ENCODE measurements at places on chromosomes 2 and 18.

DNA sequence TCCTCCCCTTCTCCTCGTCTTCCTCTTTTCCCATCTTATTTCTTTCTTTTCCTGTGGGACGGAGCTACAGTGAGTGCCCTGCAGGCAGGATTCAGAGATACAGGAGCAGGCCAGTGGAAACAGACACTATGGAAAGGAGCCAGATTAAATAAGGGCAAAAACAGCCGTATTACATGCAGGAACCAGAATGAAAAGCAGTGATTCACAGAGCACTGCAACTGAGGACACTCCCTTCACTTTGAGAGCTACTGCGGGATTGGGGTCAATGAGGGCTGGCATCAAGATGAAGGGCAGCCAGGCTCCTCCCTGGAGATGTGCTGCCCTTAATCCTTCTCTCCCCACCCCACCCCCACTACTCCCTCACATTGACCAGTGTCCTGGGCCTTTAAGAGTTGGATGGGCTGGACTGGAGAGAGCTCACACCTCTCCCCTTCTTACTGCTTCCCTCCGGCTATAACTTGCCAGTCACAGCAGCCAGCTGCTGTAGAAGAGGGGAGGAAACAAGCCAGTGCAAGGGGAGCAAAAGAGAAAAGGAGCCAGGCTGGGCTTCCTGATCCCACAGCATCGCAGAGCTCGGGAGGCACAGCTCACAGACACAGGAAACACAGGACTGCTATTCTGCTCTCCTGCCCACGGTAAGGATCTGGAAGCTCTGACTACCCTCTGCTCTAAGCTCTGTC, at the start of gene PLCD4:
PLCD4 (plus strand) TSS at position 464 of the 680 bp plus-strand sequence. CDS start 7,841 bp downstream, outside the sequence.
- no peak for DNase-seq

DNA sequence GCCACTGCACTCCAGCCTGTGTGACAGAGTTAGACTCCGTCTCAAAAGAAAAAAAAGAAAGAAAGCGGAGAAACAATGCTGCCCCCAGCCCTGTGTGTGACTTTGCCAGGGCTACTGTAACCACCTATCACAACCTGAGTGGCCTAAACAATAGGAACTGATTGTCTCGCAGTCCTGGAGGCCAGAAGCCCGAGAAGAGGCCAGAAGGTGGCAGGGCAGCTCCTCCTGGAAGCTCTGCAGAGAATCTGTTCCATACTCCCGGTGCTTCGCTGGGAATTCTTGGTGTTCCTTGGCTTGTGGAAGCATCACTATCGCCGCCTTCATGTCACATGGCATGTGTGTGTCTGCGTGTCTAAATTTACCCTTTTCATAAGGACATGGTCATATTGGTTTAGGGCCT, 14.4 kb upstream of the RAB17 start:
- DNase-seq, result peak; percentile 49

DNA sequence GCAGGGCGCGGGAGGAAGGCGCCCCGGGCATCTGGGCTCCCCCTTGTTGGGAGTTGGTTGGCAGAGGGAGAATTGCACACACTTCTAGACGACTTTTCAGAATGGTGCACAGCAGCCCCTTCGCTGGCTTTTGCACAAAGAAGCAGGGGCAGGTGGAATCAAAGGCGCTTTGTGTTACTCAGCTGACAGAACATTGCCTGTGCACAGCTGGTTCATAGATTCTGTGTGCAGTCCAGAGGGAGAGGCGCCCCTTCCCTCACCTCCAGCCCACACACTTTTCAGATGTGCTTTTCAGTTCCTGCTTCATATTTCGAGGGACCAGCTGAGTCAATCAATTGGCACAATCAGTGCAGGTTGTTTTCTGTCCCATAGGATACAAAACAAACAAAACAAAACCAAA, 348.4 kb upstream of the RAB12 start:
- peak; percentile 56 for DNase-seq

DNA sequence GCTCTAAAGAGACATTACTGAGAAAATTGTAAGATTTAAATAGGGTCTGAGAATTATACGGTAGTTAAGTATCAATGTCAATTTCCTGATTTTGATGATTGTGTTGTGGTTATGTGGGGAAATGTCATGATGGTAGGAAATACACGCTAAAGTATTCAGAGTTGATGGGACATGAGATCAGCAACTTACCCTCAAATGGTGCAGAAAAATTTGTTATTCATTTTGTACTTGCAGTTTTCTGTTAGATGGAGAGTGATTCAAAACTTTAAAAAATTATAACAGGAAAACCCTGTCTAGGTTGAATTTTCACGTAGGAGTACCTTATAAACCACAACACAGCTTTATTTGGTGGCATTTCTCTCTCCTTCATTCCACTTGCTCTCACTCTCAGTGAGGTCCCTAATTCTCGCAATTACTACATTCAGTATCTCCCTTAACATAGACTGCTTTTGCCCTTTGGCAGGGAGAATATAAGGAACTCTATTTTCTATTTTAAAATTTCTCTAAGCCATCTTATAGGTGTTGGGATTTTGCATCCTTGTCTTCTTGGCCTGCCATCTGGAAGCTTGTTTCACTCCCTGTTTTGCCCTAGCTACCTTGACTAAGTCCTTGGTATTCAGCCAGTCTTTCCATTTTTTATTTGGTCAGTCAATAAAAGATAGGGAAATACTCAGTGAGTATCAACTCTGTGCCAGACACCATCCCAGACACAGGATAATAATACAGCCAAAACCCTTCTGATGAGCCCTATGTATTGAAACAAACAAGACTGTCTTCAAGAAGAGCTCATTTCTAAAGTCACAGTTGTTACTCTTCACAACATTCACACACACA, 550.6 kb upstream of the ACVR2A start:
- no peak for DNase-seq

DNA sequence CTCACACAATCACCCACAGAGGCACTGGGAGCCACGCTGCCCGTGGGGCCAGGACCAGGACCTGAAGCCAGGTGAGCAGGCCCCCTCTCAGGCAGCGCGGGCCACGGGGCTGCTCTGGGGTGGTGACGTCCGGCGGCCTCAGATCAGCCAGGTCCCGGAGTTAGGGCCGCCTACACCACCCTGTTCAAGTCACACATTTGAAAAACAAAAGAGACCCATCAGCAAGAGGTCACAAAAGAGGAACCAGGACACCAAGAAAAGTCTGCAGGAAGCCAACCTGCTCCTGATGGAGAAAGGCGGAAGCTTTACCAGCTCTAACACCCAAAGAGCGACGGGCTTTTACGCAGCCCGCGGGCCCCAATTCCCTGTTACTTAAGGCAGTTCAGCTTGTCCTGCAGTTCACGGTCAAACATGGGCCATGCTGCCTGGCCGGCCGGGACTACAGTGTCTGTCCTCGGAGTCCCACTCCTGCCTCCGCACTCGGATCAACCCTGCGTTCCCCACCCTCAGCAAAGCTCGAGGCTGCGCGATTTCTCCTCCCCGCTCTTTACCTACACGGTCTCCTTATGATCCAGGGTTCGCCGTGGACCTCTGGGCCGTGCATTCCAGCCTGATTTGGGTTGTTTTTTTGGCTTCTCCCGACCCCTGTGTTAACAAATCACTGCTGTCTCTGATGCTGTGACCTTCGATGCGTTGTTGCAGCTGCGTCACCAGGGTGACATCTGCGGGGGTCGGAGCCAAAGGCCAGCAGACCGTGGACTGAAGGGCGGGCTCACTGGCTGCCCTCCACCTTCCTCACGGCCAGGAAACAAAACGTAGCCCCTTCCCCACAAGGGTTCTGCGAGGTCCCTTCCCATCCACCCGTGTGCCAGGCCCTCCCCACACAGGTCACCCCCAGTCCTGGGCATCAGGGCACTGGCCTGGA, 31.0 kb downstream of the SNORC start:
- DNase-seq, result no peak

DNA sequence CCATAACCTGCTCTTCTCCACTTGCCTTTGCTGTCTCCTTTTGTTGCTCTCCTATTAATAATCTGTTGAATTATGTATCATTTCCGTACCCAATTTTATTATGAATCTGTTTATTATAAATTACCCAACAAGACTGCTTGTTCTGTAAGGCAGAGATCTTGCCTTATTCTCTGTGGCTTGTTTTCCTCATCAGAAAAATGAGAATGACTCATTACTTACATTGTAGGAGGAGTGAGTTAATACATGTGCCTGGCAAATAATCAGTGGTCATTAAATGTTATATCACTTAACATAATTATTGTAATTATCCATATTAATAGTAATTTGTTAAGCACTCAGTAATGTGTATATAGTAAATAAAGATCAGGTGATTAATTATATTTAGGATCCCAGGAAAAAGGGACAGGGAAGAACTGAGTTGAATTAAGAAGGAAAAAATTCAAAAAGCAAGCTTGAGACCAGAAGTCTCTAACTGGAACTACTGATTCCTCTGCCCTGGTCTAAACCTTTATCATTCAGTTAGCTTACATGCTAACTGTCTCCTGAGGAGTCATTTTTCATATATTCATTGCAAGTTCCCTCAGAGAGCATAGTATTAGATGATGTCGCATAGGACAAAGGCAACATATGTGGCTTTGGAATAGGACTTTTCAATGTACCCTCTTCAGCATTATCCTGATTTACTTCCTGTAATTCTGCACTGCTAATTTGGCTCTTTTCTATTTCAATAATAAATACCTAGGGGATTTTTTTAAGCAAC, 335.7 kb downstream of the GALNT13 start:
- DNase-seq, result peak; percentile 57

- no peak for DNase-seq
These were observed 64.8 kb upstream of the ALKAL2 start for GRCh38 chr2:352696-353095.

DNA sequence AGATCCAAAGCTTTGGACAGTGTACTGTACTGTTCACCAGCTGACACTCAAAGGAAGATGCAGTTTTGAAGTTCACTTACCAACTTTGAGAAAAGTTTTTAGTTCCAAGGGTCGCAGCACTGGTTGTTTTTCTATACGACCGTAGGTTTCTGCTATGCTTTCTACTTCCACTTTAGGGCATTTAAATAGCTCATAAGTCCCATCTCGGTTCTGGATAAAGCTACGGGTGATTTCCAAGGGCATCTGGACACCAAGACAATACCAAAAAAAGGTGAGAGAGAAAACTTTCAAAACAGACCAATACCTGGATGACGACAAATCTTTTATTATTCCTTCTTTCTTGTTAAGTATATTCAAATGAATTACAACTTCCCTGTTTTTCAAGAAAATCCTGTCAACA, 30.3 kb downstream of the C2orf42 start:
- DNase-seq, result no peak

- peak; percentile 18 for DNase-seq
These were observed 32.1 kb upstream of the DYNAP start for GRCh38 chr18:54558609-54559585.

- DNase-seq, result peak; percentile 14
These were observed 477.2 kb downstream of the TRIB2 start for GRCh38 chr2:13193900-13194299.

- DNase-seq, result no peak
These were observed 106.7 kb downstream of the ACKR3 start for GRCh38 chr2:236676136-236676873.

GRCh38 chr2:144678736-144679135, 158.8 kb upstream of the ZEB2 start:
- DNase-seq, result no peak

GRCh38 chr18:34857320-34857719, 147.2 kb downstream of the DTNA start:
- no peak for DNase-seq

DNA sequence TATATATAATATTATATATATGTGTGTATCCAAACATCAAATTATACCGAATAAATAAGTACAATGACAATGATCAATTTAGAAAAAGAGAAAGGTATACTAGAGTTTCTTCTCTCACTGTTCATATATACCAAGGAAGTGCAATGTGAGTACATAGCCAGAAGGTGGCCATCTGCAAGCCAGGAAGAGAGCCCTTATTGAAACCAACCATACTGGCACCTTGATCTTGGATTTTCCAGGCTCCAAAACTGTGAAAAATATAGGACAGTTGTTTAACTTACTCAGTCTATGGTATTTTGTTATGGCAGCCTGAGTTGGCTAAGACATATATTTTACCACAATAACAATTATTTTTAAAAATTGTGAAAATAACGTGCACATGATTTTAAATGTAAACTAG, 1490.2 kb upstream of the SLC39A10 start:
- peak; percentile 14 for DNase-seq

DNA sequence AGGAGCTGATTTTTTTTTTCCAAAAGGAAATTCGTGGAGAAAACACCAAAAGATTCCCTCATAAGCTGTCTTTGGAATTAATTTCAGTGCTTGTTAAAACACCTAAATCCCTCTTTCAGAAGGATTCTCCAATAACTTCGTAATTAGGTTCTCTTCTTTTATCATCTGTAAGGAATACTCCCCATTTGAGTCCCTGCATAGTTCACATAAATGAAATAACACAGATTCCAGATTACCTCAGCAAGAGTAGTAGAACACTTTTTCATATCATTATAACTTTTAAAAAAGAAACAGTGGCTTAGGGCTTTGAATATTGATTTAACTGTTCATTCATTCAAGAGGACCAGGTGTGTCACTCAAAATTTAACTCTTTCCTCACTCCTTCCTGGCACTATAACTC, 55.5 kb downstream of the ARHGAP28 start:
- DNase-seq, result no peak

- DNase-seq, result no peak
These were observed 33.2 kb upstream of the KCNJ13 start for GRCh38 chr2:232809349-232810124.

DNA sequence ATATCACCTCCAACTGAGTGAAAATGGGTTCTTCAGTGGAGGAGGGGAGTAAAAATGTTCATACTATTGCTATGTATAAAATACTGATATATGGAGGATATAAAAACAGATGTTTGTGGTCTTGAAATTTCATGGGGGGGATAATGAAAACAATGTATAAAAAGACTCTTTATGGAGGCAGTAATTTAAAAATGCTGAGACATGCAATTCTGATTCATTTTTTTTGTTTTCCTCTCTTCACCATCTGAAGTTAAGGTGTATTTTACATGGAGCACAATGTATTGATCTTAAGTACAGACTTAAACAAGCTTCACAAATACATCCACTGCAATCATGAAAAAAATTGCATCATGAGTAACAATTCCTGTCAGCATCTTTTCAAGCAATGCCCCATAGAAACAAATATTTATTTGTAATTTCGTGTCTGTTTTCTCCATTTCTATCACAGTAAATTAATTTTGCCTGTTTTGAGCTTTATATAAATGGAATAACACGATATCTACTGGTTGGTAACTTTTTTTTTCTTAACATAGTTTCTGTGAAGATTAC, 393.2 kb upstream of the ZNF804A start:
- no peak for DNase-seq

GRCh38 chr2:223230352-223230751, 178.4 kb downstream of the KCNE4 start:
- no peak for DNase-seq

GRCh38 chr2:20961858-20962257, 82.0 kb downstream of the APOB start:
- no peak for DNase-seq

GRCh38 chr2:121451398-121451797, 79.3 kb upstream of the RNU4ATAC start:
- no peak for DNase-seq

- DNase-seq, result no peak
These were observed 203.8 kb downstream of the TNS1 start for GRCh38 chr2:217798743-217799562.

GRCh38 chr2:60091266-60091665, 462.2 kb downstream of the BCL11A start:
- no peak for DNase-seq

GRCh38 chr2:140128909-140129308, 1348.7 kb upstream of the NXPH2 start:
- DNase-seq, result no peak

Data from NCI-H146 (cell line).